Suppressor macrophage treated with lipopolysaccharide for 1 hour (primary cell): ENCODE measurements at places on chromosomes 12 and 14.
A peak's percentile ranks its signal among the peaks of the same experiment; 100 is the strongest.

DNA sequence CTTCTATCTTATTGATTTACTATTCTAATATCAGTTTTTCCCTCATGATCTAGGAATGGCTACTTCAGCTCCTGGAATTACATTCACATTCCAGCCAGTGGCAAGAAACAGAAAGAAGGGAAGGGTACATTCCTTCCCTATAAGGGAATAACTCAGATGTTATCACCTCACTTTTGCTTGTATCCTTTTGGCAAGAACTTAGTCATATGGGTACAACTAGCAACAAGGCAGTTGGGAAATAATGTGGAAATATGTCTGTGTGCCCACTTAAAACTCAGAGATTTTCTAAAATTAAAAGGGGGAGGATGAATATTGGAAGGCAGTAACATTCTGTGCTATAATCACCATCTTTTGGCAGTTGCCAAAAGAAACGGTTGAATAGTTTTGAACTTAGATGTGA is 85.6 kb downstream of the MSRB3 start:
- DNase-seq = no peak

- DNase-seq = no peak
Measured at GRCh38 chr12:55194382-55194781, 26.4 kb upstream of the OR10A7 start.

DNA sequence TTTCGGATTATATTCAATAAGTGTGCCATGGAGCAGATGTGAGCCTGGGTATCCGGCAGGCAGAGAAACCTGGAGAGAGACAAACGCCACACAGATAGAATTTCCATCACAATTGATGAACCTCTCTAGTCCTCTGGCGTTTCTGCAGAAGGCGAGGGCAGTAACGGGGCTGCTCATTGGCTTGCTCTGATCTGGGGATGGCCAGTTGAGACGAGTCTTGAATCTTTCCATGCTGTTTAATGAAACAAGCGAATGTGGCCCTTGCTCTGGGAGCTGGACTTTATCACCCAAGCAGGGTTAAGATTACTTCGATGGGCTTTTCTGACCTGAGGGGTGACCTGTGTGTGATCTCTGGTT is 42.4 kb upstream of the CLMN start:
- no peak for DNase-seq

GRCh38 chr12:31263661-31264060 is 62.3 kb downstream of the SINHCAF start:
- DNase-seq = no peak

DNA sequence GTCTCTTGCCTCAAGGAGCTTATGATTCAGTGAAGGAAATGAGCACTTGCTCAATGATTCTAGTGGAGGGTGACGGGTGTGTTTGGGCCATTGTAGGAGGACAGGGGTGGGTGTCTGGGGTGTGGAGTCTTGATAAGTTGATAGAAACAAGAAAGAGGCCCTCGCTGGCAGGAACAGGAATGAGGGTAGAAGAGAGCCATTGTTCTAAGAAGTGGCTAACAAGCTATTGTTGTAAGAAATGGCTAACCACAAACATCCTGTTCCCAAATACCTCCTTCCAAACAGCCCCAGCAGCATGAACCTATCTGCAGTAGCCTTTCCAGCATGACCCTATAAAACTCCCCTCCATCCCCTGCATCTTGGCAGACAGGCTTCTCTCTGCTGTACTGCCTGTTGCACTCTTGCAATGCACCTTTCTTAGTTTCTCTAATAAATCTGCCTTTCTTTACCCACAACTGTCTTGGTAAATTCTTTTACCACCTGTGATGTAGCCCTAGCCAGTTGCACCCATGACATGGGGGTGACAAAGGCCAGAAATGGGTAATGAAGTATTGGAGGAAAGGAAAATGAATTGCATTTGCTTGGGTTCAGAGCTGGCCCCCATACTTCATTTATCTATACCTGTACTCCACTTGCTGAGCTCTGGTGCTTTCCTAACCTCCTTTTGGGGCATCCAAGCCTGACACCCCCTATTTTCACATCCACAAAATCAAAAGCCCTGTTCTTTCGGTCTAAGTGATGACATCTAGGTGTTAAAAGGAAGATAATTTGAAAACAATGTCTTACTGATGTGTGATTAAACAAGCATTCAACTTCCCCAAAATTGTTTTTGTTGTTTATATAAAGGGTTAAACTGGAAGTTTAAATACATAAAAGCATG is 389.1 kb downstream of the GRIN2B start:
- no peak for DNase-seq

- no peak for DNase-seq
Measured at GRCh38 chr12:105092336-105092735, 8.1 kb upstream of the ALDH1L2 start.

DNA sequence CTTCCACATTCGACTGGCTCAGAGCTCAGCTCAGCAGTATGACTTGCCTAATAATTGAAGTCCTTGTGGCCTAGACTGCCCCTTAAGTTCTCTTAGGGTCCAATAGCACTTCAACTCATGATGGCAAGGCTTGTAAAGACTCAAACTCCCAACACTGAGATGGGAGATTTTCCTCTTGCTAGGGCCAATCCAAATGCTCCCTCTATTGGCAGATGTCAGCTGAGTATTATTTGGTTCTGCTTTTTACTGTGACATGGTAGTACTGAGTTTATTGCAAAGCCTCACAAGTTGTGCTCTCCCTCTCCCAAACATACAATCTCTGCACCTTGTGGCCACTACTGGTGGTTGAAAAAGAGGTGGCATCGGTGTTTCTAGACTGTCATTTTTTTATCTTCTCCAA is 164.2 kb downstream of the ALG10 start:
- DNase-seq = no peak

DNA sequence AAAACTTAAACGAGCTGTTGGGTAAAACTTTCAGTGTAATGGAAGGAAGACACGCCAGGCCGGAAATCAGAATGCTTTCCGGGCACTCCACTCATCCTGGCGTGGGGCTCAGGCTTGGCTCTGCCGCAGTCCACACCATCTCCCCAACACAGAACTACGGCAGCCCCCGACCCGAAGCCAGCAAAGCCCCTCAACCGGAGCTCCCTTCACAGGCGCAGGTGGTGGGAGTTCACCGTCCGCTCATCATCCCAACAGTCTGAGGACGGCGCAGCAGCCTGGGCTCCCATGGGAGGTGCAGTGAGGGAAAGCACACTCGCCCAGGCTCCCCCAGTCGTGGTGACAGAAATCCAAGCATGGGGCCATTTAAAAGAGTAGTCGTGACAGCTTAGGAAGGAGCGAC is 11.0 kb upstream of the MMP17 start:
- no peak for DNase-seq

- DNase-seq = no peak
Measured at GRCh38 chr12:75900781-75901254, 130.8 kb downstream of the PHLDA1 start.

GRCh38 chr14:69574263-69574953 is at the start of gene CCDC177:
TSS of gene CCDC177 (minus strand) at chr14:69574871. CDS start at chr14:69573622, 1,249 bp downstream.
- DNase-seq = peak; percentile 74

- DNase-seq = no peak
Measured at GRCh38 chr12:46224386-46224785, 44.5 kb downstream of the SLC38A1 start.

DNA sequence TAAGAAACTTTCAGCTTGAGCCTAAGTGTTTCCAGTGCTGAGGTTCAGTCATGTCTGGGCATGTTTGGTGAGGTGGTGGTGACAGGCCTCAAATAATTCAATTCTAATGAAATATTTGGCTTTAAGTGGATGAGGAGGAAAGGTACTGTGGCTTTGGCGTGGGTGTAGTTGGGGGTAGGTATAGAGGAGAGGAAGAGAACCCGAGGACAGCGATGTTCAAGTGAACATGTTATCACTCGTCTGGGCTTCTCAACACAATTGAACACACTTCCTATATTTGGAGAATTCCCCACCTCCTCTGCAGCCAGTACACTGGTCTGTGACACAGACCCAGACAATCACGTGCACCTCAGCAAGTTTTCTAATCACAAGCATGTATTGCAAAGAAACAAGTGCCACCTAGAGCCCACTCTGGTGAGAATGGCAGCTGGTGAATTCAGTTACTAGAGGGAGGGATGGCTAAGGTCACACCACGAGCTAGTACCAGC is 53.0 kb downstream of the IFNG-AS1 start:
- DNase-seq = peak; percentile 62

- DNase-seq = no peak
Measured at GRCh38 chr12:68886636-68887572, 46.1 kb downstream of the CPM start.

DNA sequence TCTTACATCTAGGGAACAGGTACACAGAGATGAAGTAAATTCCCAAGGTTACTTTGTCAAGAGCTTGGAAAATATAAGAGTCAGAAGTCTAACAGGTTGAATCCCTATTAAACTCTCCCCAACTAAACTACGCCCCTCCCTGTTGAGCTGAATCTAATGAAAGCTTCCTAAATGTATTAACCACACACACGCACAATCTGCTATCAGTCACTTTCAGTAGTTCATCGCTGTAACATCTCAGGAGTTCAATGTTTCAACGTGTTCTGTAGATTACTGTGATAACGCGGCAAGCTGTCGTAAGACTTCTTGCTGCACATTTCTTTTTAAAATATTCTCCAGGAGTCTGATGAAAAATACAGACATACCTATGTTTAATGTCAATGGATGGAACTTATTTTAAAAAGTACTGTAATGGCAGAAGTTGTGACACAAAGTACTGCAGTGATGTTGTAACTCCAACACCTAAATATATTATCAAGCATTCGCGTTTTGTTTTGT is 612 bp upstream of the SLC25A3 start:
- DNase-seq = no peak

DNA sequence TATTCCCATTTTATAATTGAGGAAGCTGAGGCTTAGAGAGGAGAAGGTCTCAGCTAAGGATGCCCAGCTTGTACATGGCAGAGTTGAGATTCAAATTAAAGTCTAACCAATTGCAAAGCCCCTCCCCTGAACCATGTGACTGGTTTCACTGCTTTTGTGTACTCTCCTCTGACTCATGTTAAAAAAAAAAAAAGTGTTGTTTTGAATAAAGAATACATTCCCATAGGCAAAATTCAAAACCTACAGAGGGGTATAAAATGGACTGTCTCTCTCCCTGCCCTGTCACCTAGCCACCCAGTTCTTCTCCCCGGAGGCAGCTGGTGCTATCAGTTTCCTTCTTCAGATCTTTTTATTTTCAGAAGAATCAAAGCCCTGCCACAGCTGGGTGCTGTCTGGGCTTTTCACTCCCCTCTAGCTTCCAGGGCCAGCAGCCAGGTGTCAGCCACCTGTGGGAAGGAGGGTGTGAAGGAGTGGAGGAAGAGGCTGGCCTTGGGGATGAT is 5.4 kb downstream of the PSMD9 start:
- peak; percentile 60 for DNase-seq

- no peak for DNase-seq
Measured at GRCh38 chr12:113443030-113443539, 20.9 kb downstream of the SDSL start.

DNA sequence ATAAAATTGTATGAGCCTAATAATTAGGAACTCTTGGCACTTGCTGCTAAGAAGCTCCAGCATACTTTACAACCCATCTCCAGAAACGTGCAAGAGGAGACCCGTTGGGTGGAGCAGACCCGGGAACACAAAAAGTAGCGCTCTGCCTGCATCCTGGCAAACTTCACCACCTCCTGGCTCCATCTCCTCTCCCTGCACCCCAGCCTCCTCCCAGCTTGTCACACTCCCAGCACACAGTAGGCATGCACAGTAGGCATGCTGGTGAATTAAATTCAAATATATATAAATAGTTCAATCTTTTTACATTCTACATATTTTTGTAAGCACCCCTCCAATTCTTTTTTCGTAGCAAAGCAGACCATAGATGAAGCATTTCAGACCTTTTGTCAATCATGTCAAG is 1.2 kb downstream of the VSIG10 start:
- no peak for DNase-seq

GRCh38 chr14:52049721-52050588 is 18.9 kb downstream of the NID2 start:
- DNase-seq = no peak

GRCh38 chr14:91173221-91173670 is 59.4 kb downstream of the DGLUCY start:
- peak; percentile 87 for DNase-seq

- DNase-seq = no peak
Measured at GRCh38 chr14:100864206-100864605, 38.3 kb downstream of the MEG3 start.

DNA sequence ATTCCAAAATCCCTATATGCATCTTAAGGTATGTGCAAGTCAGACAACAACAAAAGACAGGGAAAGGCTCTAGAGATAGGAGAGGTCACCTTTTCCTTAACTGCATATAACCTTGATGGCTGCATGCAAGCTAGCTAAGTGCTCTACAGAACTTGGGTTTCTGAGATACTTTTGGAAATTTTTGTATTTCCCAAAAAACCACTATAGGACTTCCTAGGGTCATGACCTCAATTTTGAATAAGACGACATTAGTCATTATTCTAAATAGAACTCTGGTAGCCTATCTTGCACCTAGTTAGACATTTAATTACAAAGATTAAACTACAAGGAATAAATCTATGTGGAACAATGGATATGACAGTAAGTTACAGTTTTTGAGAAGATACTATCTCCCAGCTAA is 309.3 kb downstream of the BCAT1 start:
- peak; percentile 47 for DNase-seq

- DNase-seq = no peak
Measured at GRCh38 chr12:25935355-25936144, 22.9 kb upstream of the RASSF8 start.

DNA sequence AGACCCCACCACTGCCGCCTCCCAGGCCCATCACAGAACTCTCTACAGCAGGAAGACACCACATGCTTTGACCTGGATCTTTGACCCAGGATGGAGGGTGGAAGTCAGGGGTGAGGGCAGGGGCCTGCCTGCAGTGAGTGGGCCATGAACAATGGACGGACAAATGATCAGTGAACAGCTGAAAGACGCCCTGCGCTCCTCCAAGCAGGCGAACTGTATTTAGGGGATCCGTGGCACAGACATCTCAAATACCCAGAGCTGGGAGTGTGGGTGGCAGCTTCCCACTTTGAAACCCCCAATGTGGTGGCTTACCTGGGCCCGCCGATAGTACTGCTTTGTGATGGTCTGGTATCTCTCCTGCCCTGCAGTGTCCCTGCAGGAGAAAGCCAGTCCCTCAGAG is 8.7 kb upstream of the GPX2 start:
- DNase-seq = no peak

GRCh38 chr14:94054936-94055335 is 26.1 kb downstream of the DDX24 start:
- no peak for DNase-seq

- peak; percentile 29 for DNase-seq
Measured at GRCh38 chr12:31899109-31899508, 60.1 kb upstream of the RESF1 start.
